ENCODE measurements at places on chromosomes 5 and 9.

GRCh38 chr5:14041528-14042192, 97.2 kb upstream of the DNAH5 start:
- no peak for DNase-seq

- no peak for DNase-seq
These were observed 59.5 kb upstream of the GGTA1 start for GRCh38 chr9:121559183-121559582.

GRCh38 chr9:134396258-134396742, 70.0 kb downstream of the RXRA start:
- DNase-seq = no peak

DNA sequence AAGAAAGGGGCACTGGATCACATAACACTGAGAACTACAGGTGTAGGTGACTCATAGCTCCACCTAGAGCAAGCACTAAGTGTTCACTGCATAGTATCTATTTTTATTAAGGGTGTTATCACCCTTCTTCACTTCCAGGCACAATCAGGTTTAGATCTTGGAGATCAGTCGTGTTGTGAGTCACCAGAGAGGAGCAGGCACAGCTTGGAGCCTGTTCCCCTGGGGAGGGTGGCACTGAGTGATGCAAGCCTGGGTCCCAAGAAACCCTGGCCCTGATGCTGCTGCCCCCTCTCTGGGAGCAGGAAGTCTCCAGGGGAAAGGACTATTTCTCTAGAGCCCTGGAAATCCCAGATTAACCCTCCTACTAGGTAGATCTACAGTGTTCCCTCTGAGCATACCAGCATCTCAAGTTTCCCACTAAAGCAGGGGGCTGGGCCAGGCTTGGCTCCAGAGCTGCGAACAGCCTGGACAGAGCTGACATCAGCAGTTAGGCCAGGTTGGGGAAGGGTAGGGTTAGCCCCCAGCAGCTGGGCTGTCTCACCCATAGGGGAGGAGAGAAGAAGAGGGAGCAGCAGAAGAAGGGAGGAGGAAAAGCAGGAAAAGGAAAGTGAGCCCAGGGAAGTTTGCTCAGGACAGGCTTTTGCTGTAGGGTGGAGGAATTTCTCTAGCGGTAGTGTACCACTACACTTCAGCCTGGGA, 28.1 kb upstream of the SPINK4 start:
- DNase-seq = no peak

DNA sequence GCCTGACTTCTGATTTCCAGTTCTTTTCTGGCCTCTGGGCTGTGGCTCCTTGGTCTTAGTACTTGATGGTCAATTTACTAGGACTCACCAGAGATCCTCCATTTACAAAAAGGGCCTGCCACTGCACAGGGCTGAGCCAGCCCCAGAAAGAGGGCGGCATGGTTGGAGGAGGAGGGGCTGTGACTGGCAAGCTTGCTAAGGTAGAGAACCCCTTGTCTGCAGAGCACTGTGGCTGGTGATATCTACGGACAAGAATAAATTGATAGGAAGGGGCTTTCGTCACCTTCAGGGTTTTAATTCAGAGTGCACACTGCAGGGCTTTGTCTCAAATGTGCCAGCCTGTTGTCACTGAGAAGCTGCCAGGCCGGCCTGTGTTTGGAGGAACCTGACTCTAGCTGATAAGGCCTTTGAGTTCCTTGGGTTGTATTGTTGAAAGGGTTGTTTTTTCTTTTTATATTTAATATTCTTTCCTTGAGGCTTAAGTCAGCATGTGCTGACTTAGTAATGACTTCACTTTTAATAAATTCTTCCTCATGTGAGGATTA, 15.1 kb downstream of the SLC22A5 start:
- no peak for DNase-seq

DNA sequence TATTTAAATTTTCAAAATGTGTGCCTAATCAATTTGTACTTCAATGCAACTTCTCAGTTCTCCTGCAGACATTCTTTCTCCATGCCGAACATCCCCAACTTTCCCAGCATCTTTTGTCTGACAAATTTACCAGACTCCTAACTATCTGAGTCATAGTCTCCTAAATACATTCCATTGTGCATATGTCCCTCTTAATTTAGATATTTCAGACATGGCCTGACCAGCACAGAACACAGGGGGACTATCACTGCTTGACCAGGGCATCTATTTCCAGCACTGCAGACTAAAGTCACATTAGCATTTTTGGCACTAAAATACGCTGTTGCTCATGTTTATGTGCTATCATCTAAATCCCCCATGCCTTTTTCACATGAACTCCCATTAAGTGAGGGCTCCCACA, 71.9 kb downstream of the ITGA1 start:
- DNase-seq = no peak

DNA sequence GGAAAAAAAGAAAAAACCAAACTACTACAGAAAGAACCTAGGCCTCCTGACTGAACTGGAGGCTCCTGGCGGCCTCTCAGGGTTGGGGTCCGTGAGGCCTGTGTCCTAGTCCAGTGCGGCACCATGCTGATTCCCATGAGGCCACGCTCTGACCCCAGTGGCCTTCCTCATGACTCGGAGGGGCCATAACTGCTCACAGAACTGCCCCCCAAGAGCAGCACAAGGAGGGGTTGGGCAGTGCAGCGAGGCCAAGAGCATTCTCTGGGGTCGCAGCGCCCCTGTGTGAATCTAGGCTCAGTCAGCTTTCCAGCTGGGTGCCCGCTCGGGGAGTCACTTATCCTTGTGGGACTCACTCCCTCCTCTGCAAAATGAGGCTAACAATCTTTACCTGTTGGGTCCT, 79.3 kb upstream of the FBXW11 start:
- no peak for DNase-seq
